Activated naive CD4-positive, alpha-beta T cell (primary cell): ENCODE measurements at places on chromosomes 7 and 10.

DNA sequence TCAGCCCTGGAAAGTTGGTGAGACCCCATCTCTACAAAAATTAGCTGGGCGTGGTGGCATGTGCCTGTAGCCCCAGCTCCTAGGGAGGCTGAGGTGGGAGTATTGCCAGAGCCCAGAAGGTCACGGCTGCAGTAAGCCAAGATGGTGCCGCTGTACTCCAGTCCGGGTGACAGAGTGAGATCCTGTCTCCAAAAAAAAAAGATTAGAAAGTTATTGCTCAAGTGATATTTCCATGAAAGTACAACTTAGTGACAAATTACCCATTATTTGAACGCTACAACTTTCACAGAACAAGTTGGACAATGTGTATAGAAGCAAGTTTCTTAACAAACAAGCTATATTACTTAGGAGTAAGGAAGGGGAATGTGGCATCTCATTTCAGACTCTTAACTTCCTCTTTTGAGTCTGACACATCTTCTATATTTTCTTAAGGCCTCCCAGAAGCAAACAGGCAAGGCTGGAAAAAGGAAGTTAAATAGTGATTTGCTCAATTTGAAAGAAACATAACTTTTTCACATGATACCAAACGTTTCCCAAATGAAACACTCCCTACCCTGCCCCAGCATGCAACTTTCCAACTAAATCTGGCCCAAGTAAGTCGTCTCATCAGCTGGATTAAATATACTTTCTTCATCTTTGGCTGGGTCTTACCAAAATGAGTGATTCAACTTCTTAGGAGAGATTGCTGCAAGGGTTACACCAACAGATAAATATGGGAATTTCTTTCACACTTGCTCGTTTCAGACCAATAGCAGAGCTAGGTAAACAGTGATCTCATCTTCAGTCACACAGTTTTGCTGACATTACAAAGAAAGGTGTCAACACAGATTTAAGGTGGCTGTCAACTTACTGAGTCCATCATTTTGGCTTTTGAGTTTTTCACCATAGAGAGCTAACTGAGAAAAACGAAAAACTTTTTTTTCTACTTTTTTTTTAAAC is 66.3 kb upstream of the KLF6 start:
- no peak for DNase-seq

- no peak for DNase-seq
Observed at GRCh38 chr7:19480383-19480782, 228.5 kb downstream of the POLR1F start.

DNA sequence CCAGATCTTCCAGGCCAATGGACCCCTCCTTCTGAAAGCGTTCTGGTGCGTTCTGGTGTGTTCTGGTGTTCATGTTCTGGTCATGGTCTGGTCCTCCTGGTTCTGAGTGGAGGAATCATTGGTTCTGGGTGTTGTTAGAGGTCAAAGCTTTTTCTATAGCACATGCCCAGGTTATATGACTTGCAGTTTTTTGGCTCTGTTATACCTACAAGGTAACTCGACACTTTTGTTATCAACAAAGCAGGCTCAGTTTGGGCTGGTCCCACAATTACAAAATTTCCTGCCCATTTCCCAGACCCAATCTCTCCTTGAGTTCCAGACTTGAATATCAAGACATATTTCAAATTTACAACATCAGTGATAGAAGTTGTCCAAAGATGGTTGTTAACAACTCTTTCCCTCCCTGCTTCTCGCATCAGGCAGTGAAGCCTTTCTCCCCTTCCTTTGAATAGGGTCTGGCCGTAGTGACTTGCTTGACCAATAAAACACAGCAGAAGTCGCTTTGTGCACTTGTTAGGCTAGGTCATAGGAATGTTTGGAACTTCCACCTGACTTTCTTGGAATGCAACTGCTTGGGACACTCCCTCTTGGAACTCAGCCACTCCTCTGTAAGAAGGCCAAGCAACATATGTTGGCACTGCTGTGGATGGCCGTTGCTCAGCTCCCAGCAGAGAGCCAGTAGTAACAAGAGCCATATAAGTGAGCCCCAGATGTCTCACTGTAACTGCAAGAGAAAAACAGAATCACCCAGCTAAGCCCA is 83.1 kb upstream of the STEAP1B start:
- DNase-seq, result no peak

- no peak for DNase-seq
Observed at GRCh38 chr7:140284062-140284461, 107.3 kb upstream of the KDM7A start.

- no peak for DNase-seq
Observed at GRCh38 chr10:34575882-34576281, 239.2 kb downstream of the PARD3 start.

- no peak for DNase-seq
Observed at GRCh38 chr10:96949039-96949683, 117.1 kb downstream of the LCOR start.

DNA sequence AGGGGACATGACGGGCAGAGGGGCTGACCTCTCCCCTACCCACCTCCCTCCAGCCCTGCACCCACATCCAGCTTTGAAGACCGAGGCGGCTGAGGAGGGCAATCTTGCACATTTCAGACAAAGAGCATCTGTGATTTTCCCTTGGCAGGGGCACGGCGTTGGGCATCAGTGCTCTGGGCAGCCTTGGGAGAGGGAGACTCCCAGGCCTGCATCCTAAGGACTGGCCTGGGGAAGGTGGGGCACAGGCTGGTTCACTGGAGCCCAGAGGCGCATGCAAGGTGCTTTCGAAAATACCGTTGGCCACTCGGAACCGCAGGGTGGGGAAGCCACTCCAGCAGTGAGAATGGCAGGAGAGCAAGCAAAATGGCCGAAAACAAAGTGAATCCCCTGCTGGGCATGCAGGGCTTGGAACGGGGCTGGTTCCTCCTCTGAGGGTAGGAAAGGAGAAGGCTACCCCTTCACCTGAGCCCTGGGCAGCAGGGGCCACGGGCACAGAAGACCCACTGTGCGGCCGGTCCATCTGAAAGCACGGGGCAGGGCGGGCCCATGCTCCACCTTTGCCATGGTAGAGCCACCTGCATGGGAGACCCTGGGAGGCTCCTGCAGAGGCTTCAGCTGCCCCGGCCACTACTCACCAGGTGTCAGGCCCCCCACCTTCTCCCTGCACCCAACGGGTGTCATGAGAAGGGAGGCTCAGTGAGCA is 49.8 kb downstream of the EBF3 start:
- DNase-seq, result no peak

DNA sequence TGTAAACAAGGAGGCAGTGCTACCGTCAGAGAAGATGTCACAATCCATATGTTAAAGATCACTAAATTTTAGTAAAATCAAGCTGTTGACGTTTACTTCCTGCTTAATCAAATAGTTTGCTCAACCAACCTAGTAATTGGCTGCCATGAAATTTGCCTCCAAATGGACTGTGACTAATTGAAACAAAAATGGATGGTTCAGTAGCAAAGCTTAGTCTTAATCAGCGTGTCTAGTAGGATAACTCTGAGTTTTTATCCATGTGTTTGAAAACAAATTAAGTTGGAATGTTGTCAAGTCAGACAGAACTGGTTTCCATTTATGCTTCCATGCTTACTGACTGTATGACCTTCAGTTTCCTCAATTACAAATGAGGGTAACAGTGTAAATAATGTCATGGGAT is 1456.7 kb upstream of the CELF2 start:
- DNase-seq, result no peak

DNA sequence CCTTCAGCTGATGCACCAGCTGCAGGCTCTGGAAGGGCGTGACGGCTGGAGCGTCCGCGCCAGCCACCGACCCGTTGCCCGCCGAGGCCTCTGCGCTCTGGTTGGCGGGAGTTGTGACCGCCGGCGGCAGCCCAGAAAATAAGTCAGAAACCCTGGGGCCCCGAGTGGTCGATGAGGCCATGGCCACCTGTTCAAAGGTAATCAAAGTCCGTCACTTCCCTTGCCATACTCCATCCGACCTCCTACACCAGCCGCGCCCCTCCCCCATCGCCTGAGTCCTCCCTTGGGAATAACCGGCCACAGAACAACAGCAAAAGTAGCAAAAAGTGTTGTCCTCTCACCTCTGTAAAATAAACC is 406 bp downstream of the PRLHR start:
- no peak for DNase-seq

DNA sequence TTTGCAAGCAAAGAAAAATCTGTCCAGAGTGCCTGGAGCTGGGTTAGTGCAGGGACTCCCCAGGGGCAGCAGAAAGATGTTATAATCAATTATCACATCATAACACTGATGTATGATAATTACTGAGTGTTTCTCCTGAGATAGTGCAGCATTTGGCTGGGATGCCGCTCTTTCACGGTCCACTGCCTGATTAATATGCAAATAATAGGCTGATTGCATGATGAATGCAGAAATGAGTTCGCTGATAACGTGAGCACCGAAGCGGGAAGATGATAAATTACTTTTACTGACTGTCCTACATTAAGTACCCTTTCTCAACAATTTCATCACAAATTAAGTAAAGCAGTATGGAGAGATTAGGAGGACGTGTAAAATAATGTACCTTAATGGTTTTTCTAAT is 71.4 kb upstream of the SH2B2 start:
- no peak for DNase-seq

DNA sequence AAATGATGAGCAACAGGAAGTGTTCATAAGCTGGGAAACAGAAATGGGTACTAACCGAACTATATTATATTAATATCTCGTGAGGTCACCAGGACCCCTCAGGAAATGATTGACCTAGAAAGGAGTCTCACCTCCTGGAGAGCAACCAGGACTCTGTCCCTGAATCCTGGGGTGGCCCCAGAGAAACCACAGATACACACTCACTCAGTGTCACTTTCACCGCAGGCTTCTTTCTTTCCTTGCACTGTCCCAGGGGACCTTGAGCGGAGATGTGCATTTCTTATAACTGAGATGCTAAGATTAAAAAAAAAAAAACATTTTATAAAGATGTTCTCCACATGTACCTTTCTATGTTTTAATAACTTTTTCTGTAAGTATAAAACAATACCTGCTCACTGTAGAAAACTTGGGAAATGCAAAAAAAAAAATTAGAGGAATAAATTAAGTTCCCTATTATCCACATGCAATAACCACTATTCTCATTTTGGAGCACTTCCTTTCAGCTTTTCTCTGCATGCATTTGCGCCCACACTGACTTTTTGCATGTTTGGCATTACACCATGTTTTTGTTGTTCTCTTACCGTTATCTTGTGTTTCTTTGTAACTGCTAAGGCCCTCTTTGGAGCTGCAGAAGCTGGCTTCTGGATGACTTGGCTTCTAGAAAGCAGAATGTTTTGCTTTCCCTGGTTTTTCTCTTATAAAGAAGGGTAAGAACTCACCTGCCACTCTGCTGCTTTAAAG is 15.0 kb downstream of the NOD1 start:
- DNase-seq, result no peak

- DNase-seq, result no peak
Observed at GRCh38 chr7:18109762-18110161, 82.1 kb upstream of the PRPS1L1 start.

GRCh38 chr10:60426425-60426824 is 36.8 kb upstream of the ANK3 start:
- DNase-seq, result no peak

GRCh38 chr7:83941300-83941699 is 253.3 kb downstream of the SEMA3A start:
- DNase-seq, result no peak

- no peak for DNase-seq
Observed at GRCh38 chr10:33570495-33570894, 236.0 kb upstream of the NRP1 start.

DNA sequence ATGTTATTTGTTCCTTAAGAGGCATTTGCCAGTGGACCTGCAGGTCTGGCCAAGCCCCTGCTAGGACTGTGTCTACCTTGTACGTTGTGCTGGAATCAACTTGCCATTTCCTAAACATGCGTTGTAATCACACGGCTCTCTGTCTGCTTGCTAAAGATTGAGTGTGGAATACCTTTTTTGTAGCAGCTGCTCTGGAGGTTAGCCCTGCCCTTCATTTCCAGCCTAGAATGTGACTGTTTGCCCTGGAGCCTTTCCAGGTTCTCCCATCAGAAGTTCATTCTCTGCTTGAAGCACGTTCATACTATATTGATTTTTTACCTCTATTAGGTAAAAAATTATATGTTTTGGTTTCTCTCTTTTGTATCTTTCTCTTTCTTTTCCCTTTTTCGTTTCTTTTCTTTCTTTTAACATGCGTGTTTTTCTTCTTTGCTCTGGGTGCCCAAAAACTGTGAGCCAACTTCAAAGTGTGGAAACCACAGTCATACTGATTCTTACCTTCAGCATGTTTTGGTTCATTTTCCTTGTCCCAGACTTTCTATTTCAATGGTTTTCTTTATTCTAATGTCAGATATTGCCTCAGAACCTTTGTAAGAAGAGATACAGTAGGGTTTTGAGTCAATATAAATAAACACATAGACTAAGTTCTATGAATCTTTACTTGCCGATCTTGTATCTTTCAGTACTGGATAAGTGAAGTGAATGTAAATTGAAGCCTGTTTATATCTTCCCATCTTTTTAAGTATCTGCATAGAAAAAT is 111.9 kb upstream of the RPA3 start:
- DNase-seq, result no peak

GRCh38 chr10:126013489-126014281 is 117.3 kb downstream of the FANK1 start:
- DNase-seq, result no peak

- DNase-seq, result no peak
Observed at GRCh38 chr10:97633921-97634320, 621 bp upstream of the MORN4 start.
